ENCODE measurements at places on chromosomes 16 and 17.

GRCh38 chr16:10579965-10580882 is at the start of gene EMP2:
TSS of gene EMP2 (minus strand) at chr16:10580598. CDS start at chr16:10547617, 32,981 bp downstream.
- DNase-seq: peak; percentile 40

DNA sequence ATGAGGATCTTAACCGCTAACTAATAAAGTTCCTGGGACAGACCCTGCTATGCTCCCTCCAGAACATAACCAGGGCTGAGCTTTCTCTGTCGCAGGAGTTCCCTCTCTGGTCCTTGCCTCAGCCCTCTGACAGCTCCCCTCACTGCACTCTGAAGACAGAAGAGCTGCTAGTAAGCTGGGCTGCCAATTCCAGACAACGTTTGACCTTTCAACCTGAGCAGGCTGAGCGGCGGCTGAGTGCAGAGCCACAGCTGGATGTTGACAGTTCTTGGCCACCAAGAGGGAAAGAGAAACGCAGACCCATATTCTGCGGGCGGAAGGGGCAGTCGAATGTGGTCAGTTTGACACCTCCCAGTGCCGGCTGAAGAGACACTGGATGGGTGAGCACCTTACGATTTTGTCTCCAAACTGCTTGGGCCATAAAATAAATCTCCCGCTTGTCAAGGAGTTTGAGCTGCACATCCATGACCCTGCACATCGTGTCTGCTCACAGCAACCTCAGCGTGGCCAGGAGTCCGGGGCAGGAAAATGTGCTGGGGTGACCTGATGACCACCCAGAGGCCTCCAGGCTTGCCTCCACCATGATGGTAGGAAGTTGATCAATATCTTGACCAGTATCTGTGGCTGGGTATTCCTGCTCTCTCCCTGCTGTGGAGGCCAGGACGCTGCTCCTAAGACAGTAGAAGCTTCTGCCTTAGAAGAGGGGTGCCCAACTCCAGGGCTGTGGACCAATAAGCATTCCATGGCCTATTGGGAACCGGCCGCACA is 209.2 kb downstream of the PARN start:
- DNase-seq: no peak

DNA sequence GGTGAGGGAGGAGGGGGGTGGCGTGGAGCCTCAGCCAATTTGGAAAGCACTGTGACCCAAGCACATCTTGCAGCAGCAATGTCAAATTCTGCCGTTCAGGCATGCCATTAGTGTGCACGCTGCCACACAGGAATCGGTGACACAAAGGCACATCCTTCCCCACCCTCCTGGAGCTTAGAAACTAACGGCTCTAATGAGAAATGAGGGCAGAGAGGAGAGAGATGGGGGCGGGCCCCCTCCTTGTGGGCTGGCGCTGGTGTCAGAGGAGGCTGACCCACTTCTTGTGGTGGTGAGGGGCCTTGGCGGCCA is 94.8 kb downstream of the RTN4RL1 start:
- DNase-seq: no peak

DNA sequence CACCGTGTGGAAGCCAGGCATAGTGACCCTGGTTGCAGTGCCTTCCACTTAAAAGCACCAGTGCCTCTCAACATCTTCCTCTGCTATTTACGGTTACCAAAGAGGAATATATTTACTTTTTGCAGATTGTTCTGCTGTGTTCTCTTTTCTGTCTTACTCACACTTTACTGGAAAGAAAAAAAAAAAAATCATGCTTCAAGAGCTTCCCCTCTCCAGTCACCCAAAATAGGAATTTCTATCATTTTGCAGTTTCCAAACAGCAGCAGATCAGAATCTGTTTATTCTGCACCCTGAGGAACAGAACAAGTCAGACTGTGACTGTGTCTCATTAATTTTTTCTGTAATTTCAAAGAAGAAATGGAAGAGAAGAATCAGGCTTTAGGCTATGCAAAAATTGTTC is 96.1 kb downstream of the KCNJ2 start:
- DNase-seq: no peak

GRCh38 chr16:2482708-2483534 is 8.0 kb downstream of the TBC1D24 start:
- no peak for DNase-seq

DNA sequence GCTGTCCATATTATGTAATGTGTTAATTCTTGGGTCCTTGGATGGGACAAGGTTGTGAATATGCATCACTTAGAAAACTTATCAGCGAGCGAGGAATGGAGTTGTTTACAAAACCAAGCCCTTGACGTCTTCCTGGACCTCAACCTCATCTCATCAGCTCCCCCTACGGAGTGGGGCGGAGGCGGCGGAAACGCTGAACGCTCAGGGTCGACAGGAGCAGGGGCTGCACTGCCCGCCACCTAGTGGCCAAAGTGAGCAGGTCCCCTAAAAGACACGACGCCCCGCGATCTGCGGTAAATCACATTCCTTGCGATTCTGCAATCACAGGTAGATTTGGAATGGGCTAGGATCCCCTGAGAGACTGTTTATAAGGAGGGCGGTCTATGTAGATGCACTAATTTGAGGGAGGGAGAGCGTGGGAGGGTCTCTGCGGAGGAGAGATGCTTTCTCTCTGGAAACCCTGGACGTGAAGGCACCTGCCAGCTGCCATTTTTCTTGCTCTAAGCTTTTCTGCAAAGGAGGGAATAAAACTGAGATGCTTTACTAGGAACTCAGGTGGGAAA is 5.4 kb upstream of the ICAM2 start:
- peak; percentile 83 for DNase-seq

DNA sequence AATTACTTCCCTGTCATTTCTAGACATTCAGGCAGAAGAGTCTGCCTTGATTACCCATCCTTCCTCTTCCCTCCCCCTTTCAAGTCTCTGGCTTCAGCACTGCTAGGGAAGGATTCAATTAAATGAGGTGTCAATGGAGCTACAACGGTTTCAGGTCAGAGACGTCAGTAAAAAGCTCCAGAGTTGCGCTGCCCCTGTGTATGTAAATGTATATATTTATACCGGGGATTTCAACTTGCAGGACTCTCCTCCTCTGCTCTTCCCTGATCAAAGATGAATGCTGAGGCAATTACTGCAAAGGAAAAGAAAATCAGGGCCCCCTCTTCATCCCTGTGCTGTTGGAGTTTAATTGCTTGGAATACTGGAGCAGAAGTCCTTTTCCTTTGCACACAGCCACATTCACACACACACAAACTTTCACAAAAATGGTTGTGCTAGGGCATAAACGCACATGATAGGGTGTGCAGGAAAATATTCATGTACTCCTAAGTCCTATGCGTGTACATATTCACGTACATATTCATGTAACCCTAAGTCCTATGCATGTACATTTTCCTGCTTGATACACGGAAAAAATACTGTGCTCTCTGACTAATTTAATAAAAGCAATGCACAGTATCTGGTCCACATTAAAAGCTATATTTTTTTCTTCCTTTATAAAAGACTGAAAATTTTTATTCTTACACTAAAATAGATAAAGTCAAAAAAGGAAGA is 129.7 kb upstream of the PMFBP1 start:
- DNase-seq: no peak

DNA sequence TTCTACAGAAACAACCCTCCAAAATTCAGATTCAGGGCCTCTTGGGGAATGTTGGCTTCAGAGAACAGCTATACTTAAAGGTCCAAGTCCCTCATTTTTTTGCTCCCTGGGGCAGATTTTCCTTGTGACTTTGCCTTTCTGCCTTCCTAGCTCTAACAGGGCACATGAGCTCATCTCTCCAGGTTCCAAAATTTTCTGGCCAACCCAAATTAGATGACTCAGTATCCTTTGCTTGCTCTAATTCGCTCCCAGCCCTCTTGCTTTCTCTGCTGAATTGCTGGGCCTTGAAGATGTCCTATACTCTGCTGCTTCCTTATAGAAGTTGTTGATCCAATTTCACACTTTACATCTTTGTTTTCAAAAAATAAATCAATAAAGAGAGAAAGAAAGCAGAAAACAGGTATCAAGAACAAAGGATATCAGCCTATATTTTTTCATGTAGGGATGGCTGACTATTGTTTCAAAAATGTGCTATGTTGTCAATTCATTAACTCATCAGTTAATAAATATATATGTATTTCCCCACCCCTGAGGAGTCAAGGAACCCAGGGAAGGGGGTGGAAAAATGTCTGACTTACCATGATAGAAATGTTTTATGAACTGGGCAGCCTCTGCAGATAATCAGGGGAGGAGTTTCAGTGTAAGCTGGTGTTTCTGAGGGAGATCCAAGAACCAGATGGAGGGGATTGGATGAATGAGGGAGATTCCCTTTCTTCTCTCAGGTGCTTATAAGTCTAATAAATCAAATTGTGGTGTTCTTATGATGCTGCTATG is 1.0 kb upstream of the KRTAP4-2 start:
- DNase-seq: no peak

DNA sequence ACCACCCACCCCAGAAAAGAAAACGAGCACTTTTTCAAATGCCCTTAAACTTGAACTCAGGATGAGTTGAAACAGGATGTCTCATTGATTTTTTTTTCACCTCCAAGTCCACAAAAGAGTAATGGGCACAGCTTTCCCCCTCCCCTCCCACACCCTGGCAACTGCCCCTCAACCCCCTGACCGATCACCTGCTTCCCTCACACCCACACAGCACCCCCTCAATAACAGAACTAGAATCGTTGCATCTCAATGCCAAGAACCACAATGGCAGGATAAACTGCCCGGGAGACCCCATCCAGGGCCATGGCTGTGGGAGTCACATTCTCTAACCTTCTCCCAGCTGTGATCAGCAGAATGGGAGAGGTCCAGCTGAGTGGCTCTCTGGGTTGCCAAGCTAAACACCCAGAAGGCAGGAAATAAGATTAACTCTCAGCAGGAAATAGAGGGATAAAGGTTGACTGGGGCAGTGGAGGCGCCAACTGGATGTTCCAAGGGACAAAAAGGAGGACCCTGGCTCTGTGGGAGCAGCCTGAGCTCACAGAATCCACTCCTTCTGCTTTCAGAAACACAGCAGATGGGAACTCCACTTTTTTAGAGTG is 128.0 kb upstream of the SDK2 start:
- no peak for DNase-seq

- no peak for DNase-seq
These were observed 1313.1 kb downstream of the CDH11 start for GRCh38 chr16:63808730-63809129.

DNA sequence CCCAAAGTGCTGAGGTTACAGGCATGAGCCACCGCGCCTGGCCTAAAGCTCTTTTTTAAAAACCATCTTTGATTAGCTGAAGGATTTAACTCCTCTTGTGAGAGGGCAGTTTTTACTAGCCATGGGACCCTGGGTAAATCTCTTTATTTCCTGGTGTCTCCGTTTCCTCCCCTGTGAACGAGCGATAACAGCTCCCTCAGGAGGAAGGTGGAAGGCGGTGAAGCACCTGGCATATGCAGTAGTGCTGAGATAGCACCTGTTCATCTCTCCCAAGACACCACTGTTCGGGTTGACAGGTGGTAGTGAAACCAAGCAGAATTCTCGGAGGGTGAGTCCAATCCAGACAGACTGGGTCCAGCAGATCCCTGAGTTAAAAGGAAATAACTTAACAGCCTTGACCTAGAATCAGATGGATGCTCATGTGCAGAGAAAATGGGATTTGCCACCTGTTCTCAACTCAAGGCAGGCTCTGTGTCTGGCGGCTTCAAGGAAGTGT is 86.2 kb downstream of the CRISPLD2 start:
- DNase-seq: peak; percentile 41

- DNase-seq: no peak
These were observed 16.8 kb upstream of the COL1A1 start for GRCh38 chr17:50218071-50218759.

DNA sequence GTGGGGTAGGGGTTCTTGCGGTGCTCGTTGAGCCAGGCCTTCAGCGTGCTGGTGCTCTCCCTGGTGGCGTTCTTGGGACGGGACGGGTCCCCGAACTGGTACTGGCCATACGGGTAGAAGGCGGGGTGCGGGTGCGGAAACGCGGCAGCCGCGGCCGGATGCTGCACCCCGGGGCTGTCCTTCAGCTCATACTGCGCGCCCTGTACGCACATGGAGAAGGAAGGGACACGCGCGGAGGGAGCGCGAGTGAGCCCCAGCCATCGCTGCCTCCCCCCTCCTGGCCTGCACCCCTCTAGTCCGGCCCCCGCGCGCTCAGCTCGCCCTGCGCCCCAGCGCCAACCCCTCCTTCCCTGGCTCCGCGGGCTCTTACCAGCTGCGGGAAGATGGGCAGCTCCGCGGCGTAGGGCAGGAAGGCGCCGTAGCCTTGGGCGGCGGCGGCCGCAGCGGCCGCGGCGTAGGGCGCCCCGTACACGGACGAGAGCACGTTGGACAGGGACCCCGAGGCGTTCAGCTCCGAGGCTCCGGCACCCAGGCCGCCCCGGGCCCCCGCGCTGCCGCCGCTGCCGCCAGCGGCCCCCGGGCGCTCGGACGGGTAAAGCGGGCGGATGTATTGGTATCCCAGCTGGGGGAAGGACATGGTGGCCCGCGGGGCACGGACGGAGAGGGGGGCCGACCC is 1.0 kb downstream of the IRX3 start:
- no peak for DNase-seq

- no peak for DNase-seq
These were observed 341 bp downstream of the SLC7A6OS start for GRCh38 chr16:68310437-68310773.

GRCh38 chr17:31535581-31535981 is 144.1 kb downstream of the RAB11FIP4 start:
- peak; percentile 61 for DNase-seq

- DNase-seq: no peak
These were observed 337.1 kb downstream of the CNTNAP4 start for GRCh38 chr16:76614269-76614668.

- DNase-seq: no peak
These were observed 27.4 kb downstream of the TMEM11 start for GRCh38 chr17:21186399-21187187.

Measured in RPMI8226 (cell line).